ENCODE measurements at places on chromosomes 6 and 20.

DNA sequence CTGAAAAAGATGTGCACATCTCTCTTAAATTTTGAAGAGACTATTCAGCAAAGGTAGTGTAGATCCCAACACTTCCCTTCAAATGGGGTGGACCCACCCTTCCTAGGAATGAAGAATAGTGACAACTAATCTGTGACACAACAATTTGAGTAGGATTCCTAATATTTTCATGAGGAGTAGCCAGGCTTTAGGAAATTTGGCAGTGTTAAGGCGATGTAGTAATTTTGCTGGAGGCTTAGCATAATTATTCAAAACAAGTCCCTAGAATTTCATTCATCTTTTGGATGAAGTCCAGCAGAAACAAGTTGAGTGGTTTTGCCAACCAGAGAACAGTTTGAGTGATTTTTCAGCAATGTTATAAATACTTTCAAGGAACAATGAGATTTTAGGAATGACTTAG is 52.4 kb downstream of the ELOVL4 start:
- no peak for DNase-seq

DNA sequence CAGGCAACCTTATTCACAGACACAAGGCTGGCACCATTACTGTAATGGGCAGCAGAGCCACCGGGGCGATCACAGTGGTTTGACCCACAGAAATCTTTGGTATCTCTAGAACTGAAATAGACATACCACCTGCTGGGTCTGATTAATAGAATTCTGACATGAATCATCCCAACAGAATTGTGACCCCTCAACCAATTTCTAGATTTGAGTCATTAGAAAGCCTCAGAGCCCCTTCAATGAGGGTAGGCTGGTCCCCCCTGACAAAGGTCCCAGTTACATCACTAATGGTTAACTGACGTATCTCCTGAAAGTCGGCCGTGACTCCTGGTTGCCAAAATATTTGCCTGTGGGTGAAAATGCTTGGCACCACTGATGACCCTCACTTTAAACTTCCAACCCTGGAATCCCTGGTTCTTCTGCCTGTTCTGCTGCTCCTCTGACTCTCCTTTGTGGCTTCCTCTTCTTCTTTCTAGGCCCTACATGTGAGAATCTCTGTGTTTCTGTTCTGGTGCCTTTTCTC is 124.9 kb upstream of the ARID1B start:
- no peak for DNase-seq

DNA sequence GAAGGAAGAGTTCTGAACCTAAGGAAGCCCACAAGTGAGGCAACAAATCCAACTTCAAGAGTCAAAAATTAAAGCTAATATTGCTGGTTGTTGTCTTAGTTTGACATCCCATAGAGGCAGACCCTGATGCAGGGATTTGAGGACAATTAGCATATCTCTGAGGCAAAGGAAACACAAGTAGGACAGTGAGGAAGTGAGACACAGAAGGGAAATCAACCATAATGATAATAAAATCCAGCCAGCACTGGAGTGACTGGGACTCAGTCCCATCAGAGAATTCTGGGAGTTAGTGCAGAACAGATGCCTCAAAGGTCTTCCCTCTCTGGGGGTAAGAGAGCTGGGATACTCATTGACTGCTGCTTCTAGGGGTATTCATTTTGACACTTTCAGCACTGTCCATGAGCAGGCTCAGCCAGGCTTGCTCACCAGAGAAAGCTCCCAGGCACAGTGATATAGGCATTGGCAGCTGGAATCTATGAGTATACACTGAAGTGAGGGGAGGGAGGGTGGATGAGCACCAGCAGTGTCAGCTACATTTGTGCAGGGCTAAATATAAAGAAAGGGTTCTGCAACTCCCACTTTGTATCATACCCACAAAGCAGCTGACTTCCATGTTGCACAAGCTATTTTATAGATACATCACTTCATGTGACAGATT is 43.4 kb upstream of the SPTLC3 start:
- no peak for DNase-seq

DNA sequence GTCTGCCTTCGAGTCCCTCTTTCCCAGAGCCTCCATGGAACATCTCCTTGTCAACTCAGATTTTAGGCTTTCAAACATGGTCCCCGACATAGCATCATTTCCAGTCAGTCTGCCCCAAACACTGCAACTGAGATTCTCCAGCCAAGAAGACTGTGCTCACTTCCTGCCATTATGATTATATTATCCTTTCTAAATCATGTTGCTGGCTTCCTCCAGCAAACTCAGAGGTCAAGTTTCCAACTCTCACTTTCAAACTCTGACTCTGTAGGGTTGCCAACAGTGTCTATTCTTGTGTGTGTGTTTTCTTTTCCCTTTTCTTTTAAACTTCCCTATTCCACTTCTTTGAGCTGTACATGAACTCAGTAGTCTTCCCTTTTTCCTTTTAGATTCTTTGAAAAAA is 61.2 kb upstream of the TRAF3IP2 start:
- DNase-seq: no peak

DNA sequence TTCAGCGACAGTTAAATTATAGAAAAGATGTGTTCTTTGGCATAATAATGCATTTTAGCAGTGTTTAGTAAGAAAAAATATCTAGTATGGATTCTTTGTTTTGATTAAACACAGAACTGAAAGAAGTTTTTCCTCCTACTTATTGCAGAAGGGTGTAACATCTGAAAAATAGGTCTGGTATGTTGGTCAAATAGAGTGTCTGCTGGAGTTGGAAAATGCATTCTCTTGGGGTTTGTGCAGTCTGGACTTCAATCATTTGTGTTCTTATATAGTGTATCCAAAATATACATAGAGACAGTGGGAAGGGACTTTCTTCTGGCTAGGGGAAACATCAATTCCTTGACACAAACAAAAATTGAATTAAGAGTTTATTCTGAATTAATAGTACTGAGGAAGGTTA is 132.4 kb upstream of the MAN1A1 start:
- no peak for DNase-seq

GRCh38 chr6:24321538-24322162 is 36.2 kb downstream of the DCDC2 start:
- no peak for DNase-seq

- DNase-seq: no peak
Measured at GRCh38 chr20:32190616-32191415, 16.7 kb downstream of the PLAGL2 start.

Data from activated gamma-delta T cell treated with Interleukin-2 at 50 U/mL for 16 hours (primary cell).